ENCODE measurements at places on chromosomes 13 and 19.

GRCh38 chr19:33667881-33668280, 46.1 kb downstream of the CHST8 start:
- DNase-seq = no peak

- DNase-seq = peak; percentile 15
These were observed 1.2 kb upstream of the PLEKHF1 start for GRCh38 chr19:29663861-29664752.

- DNase-seq = no peak
These were observed 2.3 kb upstream of the ZNRF4 start for GRCh38 chr19:5452594-5453565.

DNA sequence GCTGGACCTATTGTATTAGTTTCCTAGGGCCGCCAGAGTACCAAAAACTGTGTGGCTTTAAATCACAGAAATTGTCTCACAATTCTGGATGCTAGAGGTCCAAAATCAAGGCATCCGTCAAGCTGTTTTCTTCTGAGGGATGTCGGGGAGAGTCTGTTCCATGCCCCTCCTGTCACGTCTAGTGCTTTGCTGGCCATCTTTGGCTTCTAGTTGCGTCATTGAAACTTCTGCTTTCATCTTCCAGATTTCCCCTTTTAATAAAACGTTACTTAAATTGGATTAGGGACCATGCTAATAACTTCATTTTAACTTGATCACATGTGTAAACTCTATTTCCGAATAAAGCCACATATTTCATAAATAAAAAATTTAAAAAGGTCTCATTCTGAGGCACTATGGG, 47.5 kb downstream of the TRPM4 start:
- no peak for DNase-seq

DNA sequence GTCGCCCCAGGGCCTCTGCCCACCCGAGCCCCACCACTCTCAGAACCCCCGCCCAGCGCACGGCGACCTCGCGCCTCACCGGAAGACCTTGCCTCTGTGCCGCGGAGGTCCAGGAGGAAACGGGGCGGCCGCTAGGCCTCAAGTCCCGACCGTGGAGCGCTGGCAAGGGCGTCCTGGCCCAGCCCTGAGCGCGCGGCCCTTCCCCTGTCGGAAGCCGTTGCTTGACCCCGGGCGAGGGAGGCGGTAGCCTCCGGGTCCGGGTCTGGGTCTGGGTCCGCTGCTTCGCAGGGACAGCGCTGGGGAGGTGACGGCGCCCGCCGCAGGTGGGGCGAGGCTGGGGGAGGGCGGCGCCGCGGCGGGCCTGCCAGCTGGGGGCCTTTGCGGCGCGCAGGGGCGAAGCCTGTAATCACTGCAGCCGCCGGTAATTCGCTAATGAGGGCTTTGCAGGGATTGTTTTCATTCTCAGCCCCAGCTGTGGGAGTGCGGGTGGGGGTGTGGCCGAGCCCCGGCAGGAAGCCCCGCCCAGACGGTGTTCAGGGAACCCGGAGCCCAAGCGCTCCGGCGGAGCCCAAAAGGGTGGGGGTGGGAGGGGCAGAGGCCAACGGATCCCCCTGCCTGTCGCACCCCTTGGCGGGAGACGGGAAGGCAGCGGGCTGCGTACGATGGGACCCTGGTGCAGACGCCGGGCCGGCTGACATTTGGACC, 8.6 kb downstream of the C19orf25 start:
- DNase-seq = peak; percentile 85

- no peak for DNase-seq
These were observed 3.6 kb upstream of the CACNG8 start for GRCh38 chr19:53958823-53959757.

GRCh38 chr13:44523146-44524015, 52.7 kb downstream of the TSC22D1 start:
- no peak for DNase-seq

DNA sequence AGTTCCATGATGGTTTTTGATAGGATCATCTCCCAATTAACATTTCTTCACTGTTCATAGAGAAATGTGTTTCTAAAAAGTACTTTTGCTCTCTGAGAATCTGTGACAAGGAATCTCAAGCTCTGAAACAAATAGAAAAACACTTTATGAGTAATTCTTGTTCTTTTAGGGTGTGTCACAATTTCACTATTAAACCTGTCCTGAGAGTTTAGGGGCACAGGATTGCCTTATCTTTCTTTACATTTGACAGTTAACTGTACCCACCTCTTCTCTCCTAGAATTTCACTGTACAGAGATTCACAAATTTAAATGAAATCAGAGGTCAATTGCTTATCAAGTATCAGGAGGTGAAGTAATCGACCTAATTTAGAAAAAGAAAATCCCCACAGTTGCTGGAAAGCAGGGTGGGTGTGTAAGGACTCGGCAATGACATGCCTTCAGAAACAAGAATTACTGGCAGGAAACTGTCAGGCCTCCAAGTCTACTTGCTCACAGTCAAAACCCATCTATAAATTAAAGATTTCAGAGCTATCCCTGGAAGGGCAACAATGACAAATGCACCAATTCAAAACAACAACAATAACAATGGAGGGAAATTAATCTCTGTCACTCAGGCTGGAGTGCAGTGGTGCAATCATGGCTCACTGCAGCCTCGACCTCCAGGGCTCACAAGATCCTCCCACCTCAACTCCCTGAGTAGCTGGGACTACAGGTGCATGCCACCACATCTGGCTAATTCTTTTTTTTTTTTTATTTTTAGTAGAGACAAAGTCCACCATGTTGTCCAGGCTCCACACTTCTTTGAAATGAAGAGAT, 250.2 kb downstream of the ABCC4 start:
- peak; percentile 14 for DNase-seq

- peak; percentile 50 for DNase-seq
These were observed 4.1 kb upstream of the NANOS3 start for GRCh38 chr19:13872695-13873389.

DNA sequence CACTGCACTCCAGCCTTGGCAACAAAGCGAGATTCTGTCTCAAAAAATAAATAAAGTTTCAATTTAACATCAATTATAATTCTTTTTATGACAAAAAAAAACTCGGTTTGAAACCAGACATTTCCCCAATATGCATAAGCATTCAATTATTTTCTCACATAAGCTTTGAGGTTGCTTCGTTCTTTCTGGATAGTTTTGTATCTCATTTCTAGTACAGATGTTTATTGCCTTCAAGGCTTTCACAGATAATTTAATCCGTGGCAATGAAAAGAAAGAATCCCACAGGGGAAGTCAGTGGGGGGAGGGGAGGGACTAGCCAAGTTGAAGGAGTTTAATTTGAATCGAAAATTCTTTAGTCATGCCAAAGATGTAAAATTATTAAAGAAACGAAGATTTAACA, 29.6 kb upstream of the TSC22D1 start:
- DNase-seq = no peak

DNA sequence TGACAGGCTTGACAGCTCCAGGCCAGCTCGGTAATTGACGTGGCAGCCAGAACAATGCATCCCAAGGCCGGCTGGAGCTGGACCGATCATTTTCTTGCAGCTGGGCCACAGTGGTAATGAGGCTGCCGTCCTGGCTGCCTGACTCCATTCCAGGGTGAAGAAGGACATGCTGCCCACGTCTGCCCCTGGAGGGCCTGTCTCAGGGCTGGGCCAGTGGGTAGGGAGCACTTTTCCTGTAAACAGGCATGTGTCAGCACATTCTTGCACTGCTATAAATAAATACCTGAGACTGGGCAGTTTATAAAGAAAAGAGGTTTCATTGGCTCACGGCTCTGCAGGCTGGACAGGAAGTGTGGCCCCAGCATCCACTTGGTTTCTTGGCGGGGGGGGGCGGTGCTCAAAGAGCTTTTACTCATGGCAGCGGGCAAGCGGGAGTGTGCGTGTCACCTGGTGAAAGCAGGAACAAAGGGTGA, 38.1 kb upstream of the KCTD15 start:
- DNase-seq = no peak

DNA sequence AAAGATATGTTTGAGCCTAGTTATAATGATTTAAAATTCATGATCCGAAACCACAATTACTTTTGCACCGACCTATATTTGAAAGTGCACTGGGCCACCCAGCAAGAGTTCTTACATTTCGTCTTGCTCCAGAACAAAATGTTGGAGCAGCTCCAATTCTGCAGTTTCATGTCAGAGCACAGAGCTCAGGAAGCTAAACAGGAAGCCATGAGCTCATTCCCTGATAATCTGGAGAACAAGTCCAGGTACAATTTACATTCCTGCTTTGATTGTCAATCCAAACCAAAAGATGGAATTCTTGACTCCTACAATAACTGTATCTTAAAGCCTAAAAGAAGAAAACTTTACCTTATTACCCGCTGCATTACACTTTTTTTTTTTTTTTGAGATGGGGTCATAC, 131.8 kb downstream of the KCTD12 start:
- DNase-seq = no peak

- peak; percentile 30 for DNase-seq
These were observed at the start of gene ZNF667 for GRCh38 chr19:56476651-56477428. Gene ZNF667 (minus strand): TSS chr19:56477345. CDS start chr19:56462370, 14,975 bp downstream.
